ENCODE measurements at places on chromosomes 7 and 10.

DNA sequence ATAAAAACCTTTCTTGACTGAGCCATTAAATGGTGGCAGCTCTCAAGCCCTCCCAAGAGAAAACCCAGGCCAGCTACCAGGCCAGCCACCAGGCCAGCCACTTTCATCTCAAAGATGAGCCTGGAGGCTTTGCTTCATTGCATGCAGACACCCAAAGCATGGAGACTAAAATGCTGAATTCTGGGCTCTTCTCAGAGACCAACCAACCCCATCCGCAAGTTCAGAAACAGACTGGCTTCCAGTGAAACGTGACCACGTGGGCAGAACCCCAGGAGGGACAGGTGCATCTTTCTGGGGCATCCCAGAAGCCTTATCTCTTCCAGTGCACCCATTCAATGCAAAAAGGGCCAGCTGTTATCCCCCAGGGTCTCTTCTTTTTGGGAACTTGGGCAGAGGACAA lies 20.9 kb downstream of the CHST15 start:
- no peak for DNase-seq

DNA sequence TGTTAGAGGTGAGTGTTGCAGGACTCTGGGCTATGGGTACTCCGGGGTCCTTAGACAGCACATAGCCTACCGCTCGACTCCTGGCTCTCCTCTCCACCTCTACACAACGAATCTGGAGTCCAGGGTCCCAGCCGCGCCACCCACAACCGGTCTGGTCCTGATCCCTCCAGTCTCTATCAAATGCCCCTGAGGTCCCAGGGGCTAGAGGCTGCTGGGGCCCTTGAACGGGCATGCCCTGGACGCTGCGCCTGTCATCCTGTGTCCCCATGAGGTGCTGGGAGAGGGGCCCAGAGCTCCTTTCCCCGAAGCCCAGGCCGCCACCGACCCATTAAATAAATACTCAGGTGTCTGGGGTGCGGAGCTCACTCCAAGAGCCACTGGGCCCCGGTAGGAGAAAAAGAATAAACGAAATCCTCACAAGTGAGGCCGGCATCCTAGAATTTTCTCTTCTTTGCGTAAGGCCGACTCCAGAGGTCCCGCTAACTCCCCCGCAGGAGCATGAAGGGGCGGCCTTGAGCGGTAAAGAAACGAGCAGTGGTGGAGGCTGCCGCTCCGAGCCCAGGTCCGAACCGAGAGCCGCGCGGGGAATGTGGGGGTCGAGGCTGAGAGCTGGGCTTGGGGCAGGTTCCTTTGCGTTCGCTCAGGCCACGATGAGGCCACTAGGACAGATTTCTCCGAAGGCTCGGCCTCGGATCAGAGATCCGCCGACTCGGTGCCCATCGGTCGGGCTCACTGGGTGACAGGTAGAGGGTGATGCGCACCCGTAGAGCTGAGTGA lies 166.7 kb downstream of the NRF1 start:
- no peak for DNase-seq

DNA sequence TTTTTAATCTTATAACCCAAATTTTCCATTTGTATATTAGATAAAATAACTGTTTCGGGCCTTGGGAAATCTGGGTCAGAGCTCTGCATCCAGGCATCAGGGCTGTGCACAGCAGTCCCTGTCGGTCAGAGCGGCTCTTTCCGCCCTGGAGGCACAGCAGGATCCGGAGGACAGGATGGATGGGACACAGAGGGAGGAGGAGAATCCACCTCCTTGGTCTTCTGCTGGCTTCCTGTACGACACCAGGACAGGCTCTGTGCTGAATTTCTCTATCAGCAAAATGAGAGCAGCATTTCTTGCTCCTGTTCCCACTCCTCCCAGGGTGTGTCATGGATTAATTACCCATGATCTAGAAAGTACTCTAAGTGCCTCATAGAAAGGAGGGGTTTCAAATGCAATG lies 254.9 kb downstream of the SKAP2 start:
- no peak for DNase-seq

DNA sequence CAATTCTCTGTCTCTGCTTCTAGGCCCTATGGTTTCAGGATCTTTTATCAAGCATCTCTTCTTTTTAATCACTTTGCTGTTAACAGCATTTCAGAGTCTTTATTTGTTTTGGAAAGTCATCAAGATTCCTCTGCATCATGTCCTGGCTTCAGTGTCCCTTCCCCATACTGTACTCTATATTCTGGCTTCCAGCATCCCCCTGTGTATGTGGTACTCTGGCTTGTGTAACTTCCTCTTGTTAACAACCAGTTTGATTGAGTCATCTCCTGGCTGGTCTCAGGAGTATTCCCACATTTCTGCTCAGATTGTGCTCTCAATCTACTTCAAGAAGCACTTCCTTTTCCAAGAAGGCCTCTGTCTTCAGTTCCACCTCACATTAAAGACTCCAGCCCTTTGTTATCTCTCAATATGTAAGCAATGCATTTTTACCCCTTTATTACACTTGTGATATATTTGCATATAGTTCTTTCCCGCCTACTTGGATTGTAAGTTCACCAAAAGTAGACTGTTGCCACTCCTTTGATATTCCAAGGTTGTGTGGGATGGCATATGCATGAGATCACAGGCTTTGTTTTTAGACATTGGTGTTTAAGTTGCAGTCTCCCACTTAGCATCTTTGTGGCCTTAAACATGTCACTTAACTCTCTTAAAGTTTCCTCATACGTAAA lies 15.1 kb upstream of the ATE1 start:
- DNase-seq, result no peak

DNA sequence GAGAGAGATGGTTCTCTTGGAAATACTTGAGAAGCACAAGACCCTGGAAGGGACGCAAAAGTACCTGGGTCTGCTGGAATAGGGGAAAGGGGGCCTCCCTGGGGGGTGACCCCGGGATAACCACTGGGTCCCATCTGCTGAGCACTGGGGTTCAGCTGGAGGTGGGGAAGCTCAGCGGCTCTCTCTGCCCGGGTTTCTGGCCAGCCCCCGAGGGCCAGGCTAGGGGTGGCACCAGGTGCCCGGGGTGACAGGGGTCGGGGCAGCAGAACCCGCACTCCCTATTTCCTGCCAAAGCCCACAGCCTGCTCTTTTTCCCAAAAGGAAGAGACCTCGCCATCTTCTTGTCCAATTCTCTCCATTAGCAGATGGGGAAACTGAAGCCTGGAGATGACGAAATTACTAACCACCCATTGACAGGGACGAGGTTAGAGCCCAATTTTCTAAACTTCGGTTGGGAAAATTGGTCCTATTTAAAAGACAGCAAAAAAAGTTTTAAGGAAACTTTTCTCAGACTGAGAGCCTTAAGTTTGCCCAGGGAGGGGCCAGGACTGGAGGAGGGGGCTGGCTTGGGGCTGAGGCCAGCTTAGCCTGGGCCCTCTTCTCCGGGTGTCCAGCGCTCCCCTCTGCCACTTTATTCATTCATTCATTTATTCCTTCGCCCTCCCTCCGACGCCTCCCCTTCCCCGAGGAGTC lies 17.8 kb upstream of the GATA3 start:
- no peak for DNase-seq

DNA sequence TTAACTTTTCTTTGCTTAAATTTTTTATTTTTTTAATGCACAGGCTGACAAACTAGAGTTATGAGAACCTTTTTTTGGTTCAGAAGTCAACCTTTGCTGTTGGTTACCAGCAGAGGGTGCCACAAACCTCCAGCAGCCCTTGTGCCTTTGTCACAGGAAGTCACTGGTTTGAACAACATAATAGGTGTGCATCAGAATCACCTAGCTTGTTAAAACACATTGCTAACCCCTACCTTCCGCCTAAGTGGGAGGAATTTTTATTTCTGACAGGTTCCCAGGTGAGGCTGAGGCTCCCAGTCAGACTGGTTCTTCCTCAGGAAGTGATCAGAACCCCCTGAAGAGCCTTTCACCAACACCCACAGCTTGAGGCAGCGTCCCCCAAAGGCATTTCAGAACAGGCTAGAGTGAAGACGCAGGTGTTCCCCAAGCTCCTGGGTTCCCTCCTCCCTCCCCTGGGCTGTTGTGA lies 22.6 kb upstream of the VDAC2 start:
- DNase-seq, result no peak

DNA sequence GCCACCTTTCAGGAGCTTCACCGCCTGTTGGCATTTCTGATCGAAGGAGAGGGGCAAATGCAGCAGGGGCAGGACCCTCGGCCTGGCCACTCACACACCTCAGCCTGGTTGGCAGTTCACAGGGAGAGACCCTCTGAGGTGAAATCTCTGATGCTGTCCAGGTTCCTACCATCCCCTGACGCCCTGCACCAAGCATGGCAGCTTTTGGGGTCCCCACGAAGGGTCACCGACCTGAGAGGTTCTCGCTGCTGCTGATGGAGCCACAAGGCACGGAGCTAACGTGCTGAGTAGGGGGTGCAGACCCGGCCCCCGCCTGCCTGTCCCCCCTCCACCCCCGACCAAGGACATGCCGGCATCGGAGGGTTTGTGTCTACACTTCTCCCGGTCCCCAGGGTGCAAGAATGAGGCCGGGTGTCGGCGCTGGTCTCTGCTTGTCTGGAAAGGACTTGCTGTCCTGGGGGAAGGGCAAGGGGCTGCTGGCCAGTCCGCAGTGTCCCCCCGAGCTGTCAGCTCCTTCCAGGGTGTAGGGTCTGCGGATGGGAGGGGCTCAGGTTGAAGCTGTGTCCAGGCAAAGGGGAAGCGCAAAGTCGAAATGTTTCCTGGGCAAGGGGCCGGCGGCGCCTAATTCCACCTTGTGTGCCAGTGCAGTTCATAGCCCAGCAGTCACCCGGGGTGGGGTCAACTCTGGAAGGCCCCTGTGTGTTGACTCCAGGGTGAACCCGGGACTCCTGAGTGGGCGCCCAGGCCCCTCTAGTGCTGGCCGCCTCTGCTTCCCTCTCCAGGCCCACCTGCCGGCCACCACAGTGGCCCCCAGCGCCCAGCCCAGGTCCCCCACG lies 132.6 kb downstream of the DNAJB6 start:
- no peak for DNase-seq

DNA sequence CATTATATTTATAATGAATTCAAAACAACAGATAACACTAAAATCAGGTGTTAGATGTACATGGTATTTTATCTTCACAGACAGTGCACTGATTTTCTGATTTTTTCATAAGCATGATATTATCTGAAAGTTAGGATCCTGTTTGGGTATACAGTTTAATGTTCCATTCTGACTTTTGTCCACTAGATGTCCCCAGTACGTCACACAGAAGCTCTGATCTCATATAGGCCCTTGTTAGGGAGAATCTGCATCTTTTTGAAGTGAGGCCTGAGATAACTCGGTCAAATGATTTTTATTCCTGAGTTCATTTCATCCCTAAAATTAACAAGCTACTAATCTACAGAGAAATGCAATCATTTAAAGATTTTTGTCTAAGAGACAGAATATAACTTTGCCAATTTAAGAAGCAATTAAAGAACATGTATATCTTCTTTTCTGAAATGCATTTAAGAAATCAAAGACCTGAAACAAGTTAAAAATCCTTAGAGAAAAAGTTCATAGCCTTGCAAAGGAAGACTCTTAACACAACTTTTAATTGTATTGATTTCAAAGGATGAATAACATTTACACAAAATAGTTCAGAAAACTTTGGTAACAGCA lies 72.0 kb upstream of the TES start:
- peak; percentile 28 for DNase-seq

GRCh38 chr7:80950550-80950967 lies 31.7 kb upstream of the SEMA3C start:
- DNase-seq, result no peak

GRCh38 chr7:16960337-16960965 lies 78.7 kb upstream of the AGR3 start:
- no peak for DNase-seq

DNA sequence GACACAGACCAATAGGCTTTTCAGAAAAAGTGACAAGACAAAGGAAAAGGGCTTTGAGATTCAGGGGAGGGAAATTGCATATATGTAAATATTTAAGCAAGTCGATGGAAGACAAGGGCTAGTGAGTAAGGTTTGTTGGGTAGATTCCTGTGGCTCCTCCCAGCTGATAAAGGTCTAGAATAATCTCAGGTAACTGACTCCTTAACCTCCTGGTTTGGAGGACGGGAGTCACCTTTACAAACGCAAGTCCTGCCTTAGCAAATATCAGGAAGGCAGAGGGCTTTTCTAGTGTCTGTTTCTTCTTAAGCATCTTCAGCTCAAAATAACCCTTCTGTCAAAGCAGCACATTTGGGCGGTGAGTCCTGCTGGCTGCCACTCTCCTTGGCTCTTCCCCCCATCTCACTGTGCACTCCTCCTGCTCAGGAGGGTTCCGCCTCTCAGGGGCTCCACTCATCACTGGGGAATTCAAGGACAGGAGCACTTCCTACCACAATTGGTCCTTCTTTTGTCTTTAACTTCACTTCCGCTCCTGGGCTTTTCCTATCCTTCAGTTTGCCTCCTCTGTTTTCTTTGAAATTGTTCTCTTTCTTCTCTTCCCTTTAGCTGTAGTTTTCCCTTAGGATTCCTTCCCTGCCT lies 496.3 kb upstream of the KLF6 start:
- no peak for DNase-seq

DNA sequence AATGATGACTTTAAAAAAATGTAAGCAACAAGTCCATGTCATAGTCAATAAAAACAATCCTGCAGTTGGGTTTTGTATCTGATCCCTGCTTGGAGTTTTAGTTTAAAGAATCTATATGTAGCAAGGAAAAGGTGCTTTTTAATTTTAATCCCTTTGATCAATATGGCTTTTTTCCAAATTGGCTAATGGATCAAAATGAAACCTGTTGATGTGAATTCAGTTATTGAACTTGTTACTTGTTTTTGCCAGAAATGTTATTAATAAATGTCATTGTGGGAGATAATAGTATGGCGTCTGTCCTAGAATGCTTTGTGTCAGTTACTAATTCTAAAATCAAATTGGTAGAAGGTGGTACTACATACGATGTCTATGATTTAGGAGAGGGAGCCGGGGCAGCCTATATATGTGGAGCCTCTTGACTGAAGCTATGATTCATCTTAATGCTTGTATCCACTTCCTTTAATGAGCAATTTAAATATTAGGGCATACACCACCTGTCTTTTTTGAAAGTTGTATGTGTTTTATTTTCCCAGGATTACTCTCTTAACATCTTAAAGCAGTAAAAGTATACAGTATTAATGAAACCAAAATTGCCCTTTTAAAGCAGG lies 10.3 kb upstream of the PBLD start:
- DNase-seq, result no peak

DNA sequence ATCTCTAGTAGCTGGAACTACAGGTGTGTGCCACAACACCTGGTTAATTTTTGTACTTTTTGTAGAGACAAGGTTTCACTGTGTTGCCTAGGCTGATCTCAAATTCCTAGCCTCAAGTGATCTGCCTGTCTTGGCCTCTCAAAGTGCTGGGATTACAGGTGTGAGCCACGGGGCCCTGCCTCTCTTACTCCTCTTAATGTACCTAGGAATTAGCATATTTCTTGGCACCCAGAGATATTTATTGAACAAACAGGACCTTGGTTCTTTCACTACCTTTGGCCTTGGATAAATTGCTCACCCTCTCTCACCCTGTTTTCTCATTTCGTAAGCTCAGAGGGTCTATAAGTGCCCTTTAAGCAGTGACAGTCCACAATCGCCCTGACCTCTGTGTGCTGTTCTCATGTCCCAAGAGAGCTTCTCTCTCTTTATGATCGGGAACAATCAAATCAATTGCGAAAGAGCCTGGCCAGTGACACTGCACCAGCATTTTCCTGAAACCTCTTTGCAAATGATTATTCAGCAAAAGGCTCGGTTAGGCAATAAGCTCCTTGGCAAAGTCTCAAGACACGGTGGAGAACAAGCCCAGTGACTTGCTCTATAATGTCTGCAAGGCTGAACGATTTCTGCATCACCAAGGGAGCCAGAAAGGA lies 117.7 kb downstream of the APBB1IP start:
- DNase-seq, result no peak

- no peak for DNase-seq
Measured at GRCh38 chr7:41013117-41013516, 689.8 kb downstream of the INHBA start.
